Stimulated activated CD8-positive, alpha-beta memory T cell treated with anti-CD3 and anti-CD28 coated beads, Interleukin-12 subunit alpha, Interleukin-12 subunit beta, amount 100 ng/mL, for 4 hours (primary cell): ENCODE measurements at places on chromosomes 6 and 20.

DNA sequence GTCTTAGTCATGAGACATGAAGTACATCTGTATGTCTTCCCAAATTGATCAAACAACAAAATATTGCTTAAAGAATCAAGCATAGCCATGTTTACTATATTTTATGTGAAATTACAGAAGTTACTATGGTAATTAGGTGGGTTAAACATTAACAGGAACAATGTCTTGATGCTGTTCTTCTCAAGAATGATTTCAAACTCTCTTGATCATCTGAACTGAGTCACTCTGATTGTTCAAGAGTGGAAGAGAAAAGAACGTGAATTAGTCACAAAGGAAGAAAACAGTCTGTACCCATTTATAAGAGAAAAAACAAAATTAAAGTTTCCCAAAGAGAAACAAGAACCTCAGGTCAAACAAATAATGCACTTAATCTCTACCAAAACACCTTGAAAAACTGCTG is 62.2 kb upstream of the NUP153 start:
- no peak for DNase-seq

GRCh38 chr6:23006656-23007055 is 437.3 kb downstream of the HDGFL1 start:
- no peak for DNase-seq

GRCh38 chr6:34888514-34888856 is 570 bp upstream of the ANKS1A start:
- no peak for DNase-seq

- no peak for DNase-seq
Measured at GRCh38 chr6:79034865-79035264, 43.2 kb downstream of the PHIP start.

- DNase-seq = no peak
Measured at GRCh38 chr6:44022296-44022661, 105.0 kb downstream of the MRPL14 start.
